ENCODE measurements at places on chromosomes 13 and 19.

GRCh38 chr13:91302111-91302510 lies 45.4 kb upstream of the MIR17HG start:
- no peak for DNase-seq

- DNase-seq, result no peak
Measured at GRCh38 chr19:11201791-11202190, 4.4 kb upstream of the KANK2 start.

- no peak for DNase-seq
Measured at GRCh38 chr19:54905803-54906511, at the start of gene NCR1. Gene NCR1 (plus strand): TSS chr19:54906148. CDS start chr19:54906188, 40 bp downstream.

DNA sequence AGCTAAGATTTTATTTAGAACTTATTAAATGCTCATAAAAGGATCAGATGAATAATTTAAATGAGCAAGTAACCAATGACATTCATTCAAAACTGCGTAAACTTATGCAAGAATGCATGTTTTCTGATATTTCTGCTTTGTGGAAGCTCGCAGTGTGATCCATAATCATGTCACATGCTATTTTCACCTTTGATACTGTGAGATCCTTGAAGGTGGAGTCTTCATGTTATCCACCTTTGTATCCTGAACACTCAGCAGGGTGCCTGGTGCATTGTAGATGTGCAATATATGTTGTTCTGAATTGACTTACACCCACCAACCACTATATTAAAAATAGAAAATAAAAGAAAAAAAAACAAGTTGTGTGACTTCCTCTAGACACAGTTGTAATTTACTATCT lies 333.5 kb downstream of the DCT start:
- no peak for DNase-seq

- no peak for DNase-seq
Measured at GRCh38 chr19:48452289-48453190, 2.8 kb upstream of the KCNJ14 start.

DNA sequence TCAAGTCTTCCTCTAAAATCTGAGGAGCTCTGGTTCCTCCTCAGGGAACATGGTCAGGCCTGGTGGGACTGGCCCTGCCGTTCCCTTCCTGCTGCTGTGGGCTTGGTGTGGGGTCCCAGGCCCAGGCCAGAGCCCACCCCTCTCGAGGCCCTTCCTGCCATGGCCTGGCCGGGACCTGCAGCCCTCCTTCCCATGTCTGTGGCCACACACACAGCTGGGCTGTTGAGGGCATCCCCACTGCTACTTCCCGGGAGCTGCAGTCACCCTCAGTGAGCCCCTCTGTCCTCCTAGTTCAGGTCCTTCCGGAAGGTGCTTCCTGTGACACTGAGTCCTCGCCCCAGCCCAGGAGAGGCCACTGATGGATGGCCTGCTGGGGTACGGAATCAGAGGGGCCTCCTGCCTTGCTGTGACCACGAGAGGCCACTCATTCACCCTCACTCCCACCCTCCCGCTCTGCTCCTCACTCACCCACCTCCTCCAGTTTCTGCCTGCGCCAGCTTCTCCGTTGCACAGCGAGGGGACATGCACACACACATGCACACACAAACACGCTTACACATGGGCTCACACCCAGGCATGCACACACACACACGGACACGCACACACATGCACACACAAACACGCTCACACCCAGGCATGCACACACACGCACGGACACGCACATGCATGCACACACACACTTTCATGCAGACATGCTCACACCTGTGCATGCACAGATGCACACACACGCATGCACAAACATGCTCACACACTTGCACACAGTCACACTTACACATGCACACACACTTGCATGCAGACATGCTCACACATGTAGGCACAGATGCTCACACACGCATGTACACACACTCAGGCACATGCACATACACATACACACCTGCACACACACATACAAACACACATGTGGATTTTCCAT lies 7.3 kb upstream of the MCF2L start:
- no peak for DNase-seq

- DNase-seq, result peak; percentile 51
Measured at GRCh38 chr19:55082020-55082851, 6.6 kb downstream of the EPS8L1 start.

DNA sequence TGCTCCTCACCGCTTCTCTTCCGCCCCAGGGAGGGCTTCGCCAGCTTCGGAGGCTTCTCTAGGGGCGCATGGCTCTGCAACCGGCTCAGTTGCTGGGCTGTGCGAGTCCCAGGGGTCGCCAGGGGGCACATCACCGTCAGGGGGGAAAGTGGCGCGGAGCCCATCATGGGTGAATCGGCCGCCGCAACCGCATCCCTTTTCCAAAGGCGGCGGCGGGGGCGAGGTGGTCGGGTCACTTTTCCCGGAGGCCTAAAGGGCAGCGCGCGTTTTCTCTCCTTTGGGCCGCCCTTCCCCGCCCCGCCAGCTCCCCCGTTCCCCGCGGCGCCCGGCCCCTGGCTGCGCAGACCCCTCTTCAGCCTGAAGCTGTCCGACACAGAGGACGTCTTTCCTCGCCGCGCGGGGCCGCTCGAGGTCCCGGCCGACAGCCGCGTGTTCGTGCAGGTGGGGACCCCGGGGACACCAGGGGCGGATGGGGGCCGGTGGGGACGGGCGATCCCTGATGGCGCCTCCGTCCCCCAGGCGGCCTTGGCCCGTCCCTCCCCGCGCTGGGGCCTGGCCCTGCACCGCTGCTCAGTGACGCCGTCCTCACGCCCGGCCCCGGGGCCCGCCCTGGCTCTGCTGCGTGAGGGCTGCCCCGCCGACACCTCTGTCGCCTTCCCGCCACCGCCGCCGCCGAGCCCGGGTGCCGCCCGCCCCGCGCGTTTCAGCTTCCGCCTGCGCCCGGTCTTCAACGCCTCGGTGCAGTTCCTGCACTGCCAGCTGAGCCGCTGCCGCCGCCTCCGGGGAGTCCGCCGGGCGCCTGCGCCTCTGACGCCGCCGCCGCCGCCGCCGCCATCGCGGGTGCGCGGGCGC lies 1.7 kb downstream of the TGFBR3L start:
- no peak for DNase-seq

All from stimulated activated CD4-positive, alpha-beta T cell treated with anti-CD3 and anti-CD28 coated beads, TNF-alpha, amount 100 ng/mL, for 48 hours (primary cell).